ENCODE measurements at places on chromosomes 2 and 18.

- no peak for DNase-seq
Observed at GRCh38 chr2:134296301-134296700, 42.4 kb downstream of the MGAT5 start.

DNA sequence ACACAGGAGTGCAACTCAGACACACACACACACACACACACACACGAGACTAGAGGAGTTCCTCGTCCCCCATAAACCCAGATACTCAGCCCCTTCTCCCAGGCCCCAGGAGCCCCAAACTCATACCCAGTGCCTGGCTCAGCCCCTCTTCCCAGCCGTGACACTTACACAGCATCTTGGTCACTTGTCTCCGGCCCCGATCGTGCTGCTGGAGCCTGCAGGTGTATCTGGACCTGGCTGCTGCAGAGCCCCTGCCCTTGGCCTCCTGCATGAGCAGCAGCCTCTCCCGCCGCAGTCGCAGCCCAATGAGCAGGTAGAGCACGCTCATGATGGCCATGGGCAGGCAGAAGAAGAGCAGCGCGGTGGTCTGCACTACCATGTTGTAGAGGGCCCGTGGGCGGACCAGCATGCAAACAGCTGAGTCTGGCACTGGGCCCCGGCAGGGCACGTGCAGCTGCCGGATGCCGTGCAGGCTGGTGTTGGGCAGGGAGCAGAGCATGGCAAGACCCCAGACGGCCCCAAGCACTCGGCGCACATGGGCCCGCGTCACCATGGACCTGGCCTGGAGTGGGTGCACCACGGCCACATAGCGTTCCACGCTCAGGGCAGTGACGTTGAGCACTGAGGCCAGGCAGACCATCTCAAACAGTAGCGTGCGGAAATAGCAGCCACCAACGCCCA, 2.1 kb downstream of the NMUR1 start:
- DNase-seq: no peak

GRCh38 chr2:39281391-39281790, 37.6 kb upstream of the CDKL4 start:
- no peak for DNase-seq

- DNase-seq: no peak
Observed at GRCh38 chr2:229980431-229981184, 58.3 kb downstream of the FBXO36 start.

GRCh38 chr2:129587426-129588064, 391.9 kb upstream of the RAB6C start:
- no peak for DNase-seq

DNA sequence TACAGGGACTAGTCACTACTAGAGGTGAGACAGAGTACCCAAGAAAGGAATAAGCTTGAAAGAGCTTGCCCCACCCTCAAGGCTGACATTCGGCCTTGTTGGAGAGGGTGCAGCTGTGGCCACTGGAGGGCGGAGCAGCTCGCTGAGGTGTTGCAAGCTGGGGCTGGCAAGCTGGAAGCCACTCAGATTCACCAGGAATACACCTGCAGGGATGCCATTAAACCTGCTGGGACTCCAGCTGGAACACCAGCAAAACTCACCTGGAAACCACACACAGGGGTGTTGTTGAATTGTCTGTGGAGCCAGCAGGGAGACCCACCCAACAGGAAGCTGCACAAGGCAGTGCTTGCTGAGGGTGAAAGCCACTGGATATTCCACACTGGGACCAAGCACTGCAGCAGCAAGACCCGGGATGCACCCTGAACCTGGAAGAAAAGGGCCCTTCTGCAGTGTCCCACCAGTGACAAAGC, 26.1 kb downstream of the KCTD18 start:
- no peak for DNase-seq

DNA sequence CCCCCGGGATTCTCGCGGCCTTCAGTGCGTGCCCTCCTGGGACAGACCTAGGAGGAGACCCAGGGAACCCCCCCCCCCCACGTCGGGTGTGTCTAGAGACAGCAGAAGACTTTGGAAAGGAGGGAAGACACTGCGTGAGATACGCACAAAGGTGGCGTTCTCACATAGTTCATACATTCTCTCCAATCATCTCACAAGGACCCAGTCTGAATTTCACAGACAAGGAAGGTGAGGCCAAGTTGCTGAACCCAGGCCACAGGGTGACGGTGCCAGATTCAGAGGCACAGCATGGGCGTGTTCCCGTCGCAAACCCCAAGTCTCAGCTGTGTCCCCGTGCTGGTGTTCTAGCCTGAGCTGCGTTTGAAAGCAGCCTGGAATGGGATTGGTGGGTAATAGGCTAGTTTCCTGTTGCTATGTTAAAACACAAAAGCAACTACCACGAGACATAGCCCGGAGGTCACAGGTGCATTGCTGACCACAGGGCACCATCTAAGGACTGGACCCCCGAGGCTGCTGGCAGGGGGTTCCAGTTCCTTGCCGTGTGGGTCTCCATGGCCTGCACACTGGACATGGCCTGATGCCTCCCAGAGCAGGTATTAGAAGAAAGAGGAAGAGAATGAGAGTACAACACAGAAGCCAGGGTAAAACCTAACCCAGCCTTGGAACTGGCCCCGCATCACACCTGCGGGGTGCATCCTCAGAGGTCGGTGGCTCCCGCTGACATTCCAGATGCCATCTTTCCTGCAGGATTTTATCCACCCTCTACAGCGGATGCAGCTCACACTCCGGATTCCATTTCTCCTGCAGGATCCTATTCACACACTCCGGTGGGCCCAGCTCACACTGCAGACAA, 1.1 kb upstream of the PXDN start:
- no peak for DNase-seq

DNA sequence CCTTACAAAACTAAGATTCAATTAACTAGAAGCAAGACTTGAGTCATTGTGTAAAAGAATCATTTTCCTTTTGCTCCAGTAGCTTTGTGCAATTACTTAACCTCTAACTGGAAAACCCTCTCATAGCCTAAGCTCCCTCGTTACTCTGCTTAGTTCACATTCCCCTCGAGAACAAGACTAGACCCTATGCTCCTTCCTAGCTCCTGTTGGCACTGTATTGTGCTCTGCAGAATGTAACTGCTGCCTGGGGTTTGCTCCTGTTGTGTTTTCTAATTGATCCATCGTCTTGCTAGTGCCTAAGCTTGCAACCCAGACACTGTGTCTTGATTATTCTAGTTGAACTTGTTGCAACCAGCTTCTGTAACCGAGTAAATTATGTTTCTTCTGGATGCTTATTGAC, 347.0 kb downstream of the ZNF804A start:
- no peak for DNase-seq

DNA sequence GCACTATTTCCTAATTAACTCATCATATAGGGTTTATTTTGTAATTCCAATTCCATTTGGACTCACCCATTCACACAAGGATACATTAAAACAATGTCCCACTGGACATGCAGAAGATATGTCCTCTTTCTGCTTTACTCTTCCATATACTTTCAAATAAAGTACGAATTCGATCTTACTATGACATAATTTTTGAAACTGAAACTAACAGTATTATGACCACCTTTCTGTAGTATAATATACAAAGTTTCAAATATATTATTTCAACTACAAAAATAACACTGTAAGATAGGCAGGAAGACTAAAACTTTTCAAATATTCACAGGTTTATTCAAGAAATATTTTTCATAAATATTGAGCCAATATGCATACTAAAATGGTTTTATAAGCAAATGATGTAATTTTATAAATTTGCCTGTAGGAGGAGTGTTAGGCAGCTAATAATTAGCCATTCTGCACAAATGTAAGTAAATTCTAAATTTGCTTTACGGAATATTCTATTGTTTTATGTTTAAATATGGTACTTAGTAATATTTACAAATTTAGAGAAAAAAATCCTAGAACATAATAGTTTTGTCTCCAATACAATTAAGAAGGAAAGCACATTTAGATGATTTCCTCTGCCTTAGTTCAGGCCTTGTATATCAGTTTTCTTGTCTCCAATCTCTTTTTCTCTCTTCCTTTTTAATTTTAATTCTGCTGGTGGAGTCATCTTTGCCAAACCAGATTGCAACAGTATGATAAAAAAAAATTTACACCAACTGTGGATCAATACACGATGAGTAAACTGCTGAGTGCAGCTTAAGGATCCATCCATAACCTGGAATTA, 85.9 kb downstream of the CERKL start:
- no peak for DNase-seq

- DNase-seq: no peak
Observed at GRCh38 chr2:17166506-17166905, 351.7 kb downstream of the RAD51AP2 start.

DNA sequence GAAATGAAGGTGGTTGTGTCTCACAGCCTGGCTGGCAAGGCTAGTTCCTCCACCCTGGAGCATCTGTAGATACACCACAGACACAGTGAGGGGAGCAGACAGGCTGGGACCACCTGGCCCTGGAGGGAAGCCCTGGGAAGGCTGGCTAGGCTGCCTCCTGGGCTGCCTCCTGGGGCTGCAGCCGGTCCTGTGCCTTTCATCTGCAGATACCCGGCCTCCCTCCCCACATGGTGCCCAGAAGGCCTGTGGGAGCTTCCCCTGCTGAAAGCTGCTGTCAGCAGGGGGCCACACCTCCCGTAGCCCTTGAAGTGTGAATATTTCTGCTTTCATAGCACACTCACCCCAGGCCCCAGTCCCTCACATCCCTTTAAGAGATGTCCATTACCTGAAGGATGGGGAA, 37.6 kb downstream of the SDC1 start:
- no peak for DNase-seq

DNA sequence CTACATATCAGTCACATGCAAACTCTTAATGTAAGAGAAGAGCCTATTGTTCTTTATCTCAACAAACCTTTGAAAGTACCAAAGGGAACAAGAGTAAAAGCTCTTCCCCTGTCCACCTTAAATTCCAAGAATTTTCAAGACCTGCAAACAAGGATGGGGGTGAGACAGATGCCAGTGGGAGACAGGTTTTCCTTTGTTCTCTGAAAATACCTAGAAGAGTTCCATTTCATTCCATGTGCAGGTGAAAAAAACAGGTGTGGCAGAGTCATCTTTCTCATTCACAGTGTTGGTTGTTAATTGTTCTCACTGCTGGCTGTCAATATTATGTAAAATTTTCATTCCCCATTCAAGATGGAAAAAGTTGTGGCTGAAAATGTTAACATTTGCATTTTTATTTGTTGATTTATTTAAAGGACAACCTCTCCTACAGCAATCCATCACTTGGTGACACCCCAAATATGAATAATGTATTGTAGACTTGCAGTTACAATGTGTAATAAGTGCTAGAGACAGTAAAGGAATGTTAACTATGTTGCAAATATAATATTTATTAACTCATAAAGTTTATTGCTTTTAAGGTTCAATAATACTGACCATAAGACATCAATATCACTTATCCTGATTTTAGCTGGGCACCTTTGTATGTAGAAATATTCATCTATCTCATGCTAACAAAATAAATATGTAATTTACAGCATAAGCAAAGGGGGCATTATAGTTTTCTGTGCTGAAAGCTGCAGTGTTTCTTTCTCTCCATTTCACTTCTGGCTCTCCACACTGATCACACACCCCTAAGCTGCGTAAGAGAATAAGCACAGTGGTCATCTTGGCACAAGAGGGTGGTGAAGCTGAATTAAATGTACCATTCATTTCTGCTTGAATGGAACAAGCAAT, 347.0 kb downstream of the KIAA1328 start:
- DNase-seq: no peak

GRCh38 chr2:105373895-105374401, 24.9 kb downstream of the FHL2 start:
- DNase-seq: no peak

DNA sequence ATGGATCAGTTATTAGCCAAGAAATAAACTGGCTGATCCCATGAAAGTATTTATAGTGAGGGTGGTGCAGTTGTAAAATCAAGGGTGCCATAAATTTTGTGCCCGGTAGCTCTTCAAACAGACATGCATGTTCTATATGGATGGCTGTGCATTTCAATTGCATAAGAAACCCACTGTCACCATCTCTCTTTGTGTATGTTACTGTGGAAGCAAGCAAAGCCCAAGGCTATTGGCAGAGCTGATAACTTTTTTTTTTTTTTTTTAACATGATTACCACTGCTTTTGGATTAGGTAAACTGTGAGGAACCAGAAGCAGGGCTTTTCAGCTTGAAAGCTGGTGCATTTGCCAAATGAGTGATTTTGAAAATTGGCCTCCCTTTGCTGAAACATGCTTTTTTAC, 332.6 kb downstream of the SOX11 start:
- no peak for DNase-seq

DNA sequence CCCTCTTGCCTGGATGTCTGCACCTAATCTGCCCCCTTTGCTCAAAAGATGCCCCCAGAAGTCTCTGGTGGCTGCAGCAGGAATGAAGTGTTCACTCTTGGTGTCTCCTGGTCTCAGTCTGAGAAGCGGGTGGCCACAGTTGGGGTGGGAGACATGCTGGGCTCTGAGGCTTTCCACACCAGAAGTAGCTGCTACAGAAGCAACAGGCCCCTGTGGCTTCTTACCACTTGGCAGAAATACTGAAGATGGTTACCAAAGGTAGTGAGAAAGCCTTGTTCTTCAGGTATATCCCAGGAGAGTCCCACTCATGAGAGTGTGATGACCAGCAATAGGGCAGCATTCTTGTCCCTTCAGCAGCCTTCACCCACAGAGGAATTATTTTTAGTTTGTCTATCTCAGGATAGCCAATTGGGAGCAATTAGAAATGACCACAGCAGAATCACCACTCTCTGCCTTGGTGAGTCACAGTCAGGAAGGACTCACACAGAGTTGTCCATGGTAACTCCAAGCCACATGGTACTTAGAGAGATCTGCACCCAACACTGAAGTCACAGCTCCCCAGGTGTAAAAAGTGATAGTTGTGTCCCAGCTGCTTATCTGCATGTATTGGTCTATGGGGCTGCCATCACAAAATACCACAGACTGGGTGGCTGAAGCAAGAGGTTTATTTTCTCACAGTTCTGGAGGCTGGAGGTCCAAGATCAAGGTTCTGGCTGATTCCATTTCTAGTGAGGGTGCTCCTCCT, 169.8 kb upstream of the ID2 start:
- no peak for DNase-seq

DNA sequence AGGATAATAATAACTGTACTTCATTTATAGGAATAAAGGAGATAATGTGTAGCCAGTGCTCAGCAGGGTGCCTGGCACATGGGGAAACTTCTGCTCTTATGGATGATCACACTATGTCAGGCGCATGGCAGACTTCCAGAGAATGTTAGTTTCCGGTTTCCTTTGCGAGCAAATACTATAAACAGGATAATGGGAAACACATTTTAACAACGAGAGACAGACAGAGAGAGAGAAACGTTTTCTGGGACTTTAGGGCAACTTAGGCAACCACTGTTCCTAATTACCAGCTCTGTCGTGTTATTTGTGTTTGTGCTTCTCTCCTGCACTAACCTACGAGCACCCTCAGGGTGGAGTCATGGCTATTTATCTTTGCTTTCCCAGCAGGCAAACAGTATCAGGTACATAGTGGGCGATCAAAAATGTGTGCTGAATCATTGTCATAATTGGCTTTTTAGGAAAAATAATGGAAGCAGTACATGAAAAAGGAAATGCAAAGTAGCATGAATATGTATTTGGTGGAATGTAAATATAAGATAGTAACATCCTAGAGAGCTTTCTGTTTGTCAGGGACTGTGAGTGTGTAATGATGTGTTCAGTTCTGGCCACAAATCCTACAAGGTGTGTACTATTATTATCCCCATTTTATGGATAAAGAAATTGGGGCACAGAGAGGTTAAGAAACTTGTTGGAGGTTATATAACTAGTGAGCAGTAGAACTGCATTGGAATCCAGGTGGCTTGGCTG, 36.8 kb upstream of the IGFBP2 start:
- no peak for DNase-seq

GRCh38 chr2:171386627-171387026, 47.2 kb downstream of the METTL8 start:
- DNase-seq: no peak

GRCh38 chr2:174120346-174120745, 128.0 kb downstream of the OLA1 start:
- DNase-seq: no peak

Measured in T-helper 22 cell (primary cell).